Activated naive CD8-positive, alpha-beta T cell treated with anti-CD3 and anti-CD28 coated beads for 36 hours (primary cell): ENCODE measurements at places on chromosomes 11 and 22.

- no peak overlapping the region for H3K27ac ChIP-seq
- H3K27me3 ChIP-seq = peaks cover 3% of the 10 kb centered on the region
- no peak overlapping the region for H3K4me3 ChIP-seq
- H3K4me1 ChIP-seq = no peaks in the 10 kb centered on the region
Measured at GRCh38 chr11:92211576-92212167, 12.9 kb upstream of the FAT3 start.

DNA sequence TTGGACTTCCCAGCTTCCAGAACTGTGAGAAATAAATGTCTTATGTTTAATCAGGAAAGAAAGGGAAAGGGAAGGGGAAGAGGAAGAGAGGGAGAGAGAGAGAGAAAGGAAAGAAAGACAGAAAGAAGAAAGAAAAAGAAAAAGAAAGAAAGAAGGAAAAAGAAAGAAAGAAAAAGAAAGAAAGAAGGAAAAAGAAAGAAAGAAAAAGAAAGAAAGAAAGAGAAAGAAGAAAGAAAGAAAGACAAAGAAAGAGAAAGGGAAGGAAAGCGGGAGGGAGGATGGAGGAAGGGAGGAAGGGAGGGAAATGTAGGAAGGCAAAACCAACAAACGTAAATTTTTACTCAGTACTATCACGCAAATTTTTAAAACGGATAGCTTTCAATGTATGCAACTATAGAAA, 2281.8 kb downstream of the LRRC4C start:
- DNase-seq = no peak
- H3K36me3 ChIP-seq = no peaks in the 10 kb centered on the region
- H3K27me3 ChIP-seq = no peaks in the 10 kb centered on the region
- H3K4me3 ChIP-seq = no peak overlapping the region

- no peak for DNase-seq
Measured at GRCh38 chr11:45398325-45398724, 112.2 kb upstream of the SYT13 start.

- H3K27me3 ChIP-seq = peaks cover 5% of the 10 kb centered on the region
- no peak overlapping the region for H3K27ac ChIP-seq
- DNase-seq = no peak
- no peak overlapping the region for H3K4me3 ChIP-seq
Measured at GRCh38 chr11:92387859-92388258, 163.2 kb downstream of the FAT3 start.

GRCh38 chr22:39356464-39356863, 6.7 kb downstream of the SYNGR1 start:
- H3K27ac ChIP-seq = no peak overlapping the region
- DNase-seq = no peak
- H3K4me1 ChIP-seq = peaks cover 10% of the 10 kb centered on the region
- H3K36me3 ChIP-seq = peaks cover 3% of the 10 kb centered on the region

DNA sequence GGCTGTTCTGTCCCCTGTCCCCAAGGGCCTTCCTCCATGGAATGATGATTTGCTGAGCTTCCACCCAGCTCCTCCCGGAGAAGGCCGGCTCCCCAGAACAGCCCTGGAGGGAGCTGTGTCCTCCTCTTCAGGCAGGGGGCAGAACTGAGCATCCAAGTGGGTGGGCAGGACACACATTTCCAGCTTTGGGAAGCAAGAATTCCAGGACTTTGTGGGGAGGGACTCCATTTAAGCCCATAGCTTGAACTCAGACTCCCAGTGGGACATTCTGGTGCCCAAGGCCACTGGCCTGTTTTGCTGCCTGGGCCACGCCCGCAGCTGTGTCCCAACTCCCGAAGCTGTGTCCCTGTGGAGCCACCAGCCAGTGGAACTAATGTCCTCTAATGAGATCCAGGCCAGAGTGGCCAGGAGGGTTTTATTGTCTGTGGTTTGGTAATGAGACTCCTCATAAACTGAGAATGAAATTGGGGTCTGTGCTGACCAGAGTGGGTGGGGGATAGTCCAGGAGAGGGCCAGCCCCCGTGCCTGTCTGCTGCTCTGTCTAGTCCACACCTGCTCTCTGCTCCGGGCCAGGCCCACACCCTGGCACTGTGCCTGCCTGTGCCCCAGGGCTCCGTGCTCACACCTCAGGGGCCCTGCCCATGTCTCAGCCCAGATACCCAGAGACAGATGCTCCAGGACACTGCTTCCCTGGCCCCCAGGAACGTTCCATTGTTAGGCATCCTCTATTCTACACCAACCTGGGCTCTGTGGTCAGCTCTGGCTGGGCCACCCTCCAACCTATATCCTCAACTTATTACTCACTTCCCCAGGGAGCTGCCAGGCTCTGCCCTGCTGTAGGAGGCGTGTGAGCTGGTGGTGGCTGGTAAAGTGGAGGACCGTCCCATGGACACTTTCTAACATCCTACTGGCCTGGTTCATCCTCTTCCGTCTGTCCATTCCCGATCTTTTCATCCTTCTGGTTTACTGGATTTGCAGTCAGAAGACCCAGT, 7.6 kb downstream of the NECTIN1 start:
- no peaks in the 10 kb centered on the region for H3K36me3 ChIP-seq
- no peak overlapping the region for H3K27ac ChIP-seq
- H3K4me3 ChIP-seq = no peak overlapping the region
- H3K4me1 ChIP-seq = no peaks in the 10 kb centered on the region
- H3K27me3 ChIP-seq = no peaks in the 10 kb centered on the region

DNA sequence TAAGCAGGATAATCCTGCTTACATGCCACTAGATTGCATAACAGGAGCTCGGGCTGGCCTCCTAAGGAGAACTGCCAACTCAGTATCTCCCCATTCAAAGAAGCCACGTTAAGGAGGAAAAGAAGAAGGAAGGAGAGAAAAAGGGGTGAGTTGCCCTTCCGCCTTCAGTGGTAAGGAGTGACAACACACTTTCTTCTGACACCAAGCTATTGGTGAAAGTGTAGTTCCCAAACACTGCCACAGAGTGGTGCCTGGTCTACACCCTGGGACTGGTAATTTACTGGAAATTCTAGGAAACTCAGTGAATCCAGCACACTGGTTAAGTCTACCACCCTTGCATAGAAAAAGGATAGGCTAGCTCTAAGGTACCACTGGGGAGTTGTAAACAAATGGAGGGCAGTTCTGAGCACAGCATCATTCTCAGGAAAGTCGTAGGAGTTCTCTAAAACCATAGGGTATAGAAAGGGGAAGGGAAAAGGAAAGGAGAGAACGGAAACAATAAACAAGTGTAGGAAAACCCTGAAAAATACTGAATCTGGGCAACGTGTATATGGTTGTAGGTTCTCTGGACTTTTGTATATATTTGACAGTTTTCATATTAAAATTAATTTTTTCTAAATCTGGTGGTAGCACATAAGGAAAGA, 58.2 kb downstream of the RRAS2 start:
- H3K4me3 ChIP-seq = no peak overlapping the region
- peak; percentile 37 for DNase-seq
- H3K36me3 ChIP-seq = peaks cover 2% of the 10 kb centered on the region
- H3K27ac ChIP-seq = no peak overlapping the region

GRCh38 chr11:36452236-36452940, 57.7 kb downstream of the TRAF6 start:
- H3K27me3 ChIP-seq = no peaks in the 10 kb centered on the region
- no peak overlapping the region for H3K4me3 ChIP-seq
- H3K27ac ChIP-seq = no peak overlapping the region
- peaks cover 22% of the 10 kb centered on the region for H3K4me1 ChIP-seq
- peak; percentile 13 for DNase-seq
- H3K36me3 ChIP-seq = no peaks in the 10 kb centered on the region

- no peaks in the 10 kb centered on the region for H3K4me1 ChIP-seq
- no peaks in the 10 kb centered on the region for H3K36me3 ChIP-seq
Measured at GRCh38 chr11:130740819-130741218, 175.5 kb downstream of the SNX19 start.
